Activated CD4-positive, alpha-beta T cell treated with anti-CD3 and anti-CD28 coated beads, Interleukin-2, amount 50 U/mL, for 24 hours (primary cell): ENCODE measurements at places on chromosomes 12 and 14.

- DNase-seq = no peak
Observed at GRCh38 chr14:78933948-78934524, 763.9 kb downstream of the NRXN3 start.

DNA sequence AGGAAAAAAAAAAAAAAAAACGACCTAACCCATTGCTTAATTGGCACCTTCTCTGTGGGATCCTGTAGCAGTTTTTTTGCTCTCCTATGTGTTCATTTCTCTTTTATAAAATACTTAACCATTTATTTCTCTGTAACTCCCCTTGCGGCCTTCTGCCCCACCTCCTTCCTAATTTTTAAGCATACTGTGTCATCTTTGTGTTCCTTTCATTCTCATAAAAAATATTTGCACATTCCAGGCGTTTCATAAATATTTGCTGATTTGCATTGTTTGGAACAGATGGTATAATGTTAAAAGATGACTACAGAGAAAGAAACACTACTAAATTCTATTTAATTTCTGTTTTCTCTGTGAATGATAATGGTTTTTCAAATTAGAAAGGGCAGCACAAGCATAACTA lies 77.9 kb downstream of the NPAS3 start:
- no peak for DNase-seq

GRCh38 chr14:82766123-82766522 lies 1232.5 kb upstream of the SEL1L start:
- no peak for DNase-seq

GRCh38 chr14:71586131-71586897 lies 345.9 kb upstream of the RGS6 start:
- no peak for DNase-seq

- DNase-seq = no peak
Observed at GRCh38 chr12:5155866-5156265, 112.2 kb downstream of the KCNA5 start.

DNA sequence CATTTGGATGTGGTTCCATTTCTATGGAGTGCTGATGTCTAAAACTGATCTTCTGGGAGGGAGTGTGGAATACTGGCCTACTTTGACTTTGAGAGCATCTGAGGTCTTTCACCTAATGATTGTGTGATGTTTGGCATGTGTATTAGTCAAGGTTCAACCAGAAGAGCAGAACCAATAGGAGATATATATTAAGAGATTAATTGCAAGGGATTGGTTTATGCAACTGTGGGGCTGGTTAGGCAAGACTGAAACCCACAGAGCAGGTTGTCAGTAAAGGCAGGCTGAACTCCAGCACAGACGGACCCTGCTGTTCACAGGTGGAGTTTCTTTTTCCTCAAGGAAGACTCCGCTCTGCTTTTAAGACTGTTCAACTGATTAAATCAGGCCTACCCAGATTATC lies 11.6 kb downstream of the BMAL2 start:
- no peak for DNase-seq

DNA sequence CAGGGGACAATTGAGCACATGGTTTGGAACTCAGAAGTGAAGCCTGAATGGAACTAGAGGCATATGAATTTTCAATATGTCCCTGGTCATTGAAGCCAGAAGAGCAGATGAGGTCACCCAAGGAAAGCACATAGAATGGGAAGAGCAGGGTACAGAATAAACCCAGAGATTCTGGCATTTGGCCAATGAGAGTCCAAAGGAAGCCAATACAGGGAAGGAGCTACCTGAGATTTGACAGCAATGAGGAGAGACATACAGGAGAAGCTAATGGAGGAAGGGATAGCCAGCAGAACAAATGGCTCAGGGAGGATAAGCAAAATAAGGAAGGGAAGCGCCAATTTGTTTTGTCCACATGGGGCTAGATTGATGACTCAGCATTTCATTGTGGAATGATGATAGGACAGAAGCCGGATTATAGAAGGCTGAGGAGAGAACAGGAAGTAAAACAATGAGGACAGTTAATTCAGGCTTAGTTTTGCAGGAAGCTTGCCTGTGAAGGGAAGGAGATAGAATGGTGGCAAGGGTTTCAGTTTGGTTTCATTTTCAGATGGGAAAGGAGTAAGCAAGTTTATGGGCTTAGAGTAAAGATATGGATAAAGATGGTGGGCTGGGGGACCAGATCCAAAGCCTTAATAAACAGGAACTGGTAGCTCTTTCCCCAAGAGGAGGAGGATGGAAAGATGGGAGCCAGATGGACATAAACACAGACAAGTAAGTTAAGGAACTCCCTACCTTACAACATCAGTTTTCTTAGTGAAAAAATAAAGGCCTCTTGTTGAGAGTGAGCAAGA lies 3.2 kb upstream of the SPTSSA start:
- no peak for DNase-seq

GRCh38 chr12:124445826-124446225 lies 121.6 kb downstream of the NCOR2 start:
- no peak for DNase-seq

DNA sequence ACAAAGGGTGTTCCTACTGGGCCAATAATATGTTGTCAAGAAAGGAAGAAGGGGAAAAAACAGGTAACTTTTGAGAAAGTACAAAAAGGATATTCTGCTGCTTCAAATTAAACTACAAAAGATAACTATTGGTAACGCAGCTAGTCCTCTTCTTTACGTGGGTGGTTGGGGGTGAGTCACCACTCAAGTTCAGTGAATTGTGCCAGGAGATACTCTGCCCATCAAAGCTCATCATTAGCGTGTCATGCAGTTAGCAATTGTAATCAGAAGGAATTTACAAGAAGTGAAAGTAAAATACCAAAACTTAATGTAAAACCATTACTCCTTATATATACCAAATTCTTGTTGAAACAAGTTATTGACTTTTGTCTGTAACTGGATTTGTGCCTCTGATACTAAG lies 342.0 kb downstream of the NPAS3 start:
- DNase-seq = no peak

GRCh38 chr14:38387821-38388220 lies 131.9 kb upstream of the CLEC14A start:
- DNase-seq = no peak

- no peak for DNase-seq
Observed at GRCh38 chr12:116320791-116321217, 43.3 kb upstream of the MED13L start.

DNA sequence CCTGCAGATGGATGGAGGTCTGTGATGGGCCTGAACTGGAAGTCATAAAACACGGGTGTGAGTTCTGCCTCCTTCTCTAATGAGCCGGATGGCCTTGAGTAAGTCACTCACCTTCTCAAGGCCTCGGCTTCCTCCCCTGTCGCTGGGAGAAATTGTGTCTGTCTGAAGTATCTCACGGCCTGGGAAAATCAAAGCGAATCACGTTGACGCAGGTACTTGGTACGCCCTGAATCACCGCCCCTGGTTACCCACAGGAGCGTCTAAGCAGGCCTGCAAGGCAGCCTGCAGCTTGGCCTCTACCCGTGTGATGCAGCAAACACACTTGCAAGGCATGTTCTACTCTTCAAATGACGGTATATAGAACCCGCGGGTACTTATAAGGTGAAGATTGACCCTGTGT lies 28.1 kb upstream of the CD9 start:
- no peak for DNase-seq

DNA sequence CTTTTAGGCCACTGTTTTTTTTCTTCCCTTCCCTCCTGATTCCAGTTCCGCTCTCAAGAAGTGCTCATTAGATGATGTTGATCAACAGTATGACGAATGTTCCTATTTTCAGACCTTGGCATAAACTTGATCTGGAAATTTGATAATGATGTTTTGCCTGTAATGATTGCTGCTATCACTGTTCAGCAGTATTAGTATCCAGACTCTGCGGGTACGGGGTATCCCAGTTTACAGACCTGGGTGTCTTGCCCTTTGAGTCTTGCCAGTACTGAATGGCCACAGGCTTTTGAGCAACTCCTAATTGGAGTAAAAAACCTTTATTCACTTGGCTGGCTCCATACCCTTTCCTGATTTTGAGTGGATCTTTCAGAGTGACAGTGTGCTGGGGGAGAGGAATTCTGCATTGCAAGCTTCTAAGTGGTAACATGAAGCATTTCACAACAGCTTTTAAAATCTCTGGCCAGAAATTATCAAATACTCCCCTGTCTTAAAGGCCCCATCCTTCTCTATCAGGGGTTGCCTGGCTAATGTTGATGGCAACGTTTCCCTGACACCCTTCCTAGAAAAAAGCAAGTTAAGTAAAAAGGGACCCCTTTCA lies 5.9 kb upstream of the ASB8 start:
- no peak for DNase-seq

GRCh38 chr12:131869871-131870418 lies 24.5 kb upstream of the ULK1 start:
- no peak for DNase-seq

DNA sequence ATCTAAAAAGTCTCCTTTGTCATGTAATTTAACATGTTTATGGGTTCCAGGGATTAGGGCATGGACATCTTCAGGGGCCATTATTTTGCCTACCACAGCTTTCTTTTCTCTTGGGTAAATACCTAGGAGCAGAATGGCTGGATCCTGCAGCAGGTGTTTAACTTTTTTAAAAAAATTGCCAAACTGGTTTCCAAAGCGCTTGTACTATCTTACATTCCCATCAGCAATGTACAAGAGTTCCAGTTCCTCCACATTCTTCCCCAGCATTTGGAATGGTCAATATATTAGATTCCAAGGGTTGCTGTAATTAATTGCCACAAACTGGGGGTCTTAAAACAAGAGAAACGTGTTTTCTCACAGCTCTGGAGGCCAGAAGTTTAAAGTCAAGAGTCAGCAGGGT lies 27.7 kb upstream of the MYL2 start:
- no peak for DNase-seq

- no peak for DNase-seq
Observed at GRCh38 chr12:90484094-90484493, 470.9 kb downstream of the CCER1 start.

DNA sequence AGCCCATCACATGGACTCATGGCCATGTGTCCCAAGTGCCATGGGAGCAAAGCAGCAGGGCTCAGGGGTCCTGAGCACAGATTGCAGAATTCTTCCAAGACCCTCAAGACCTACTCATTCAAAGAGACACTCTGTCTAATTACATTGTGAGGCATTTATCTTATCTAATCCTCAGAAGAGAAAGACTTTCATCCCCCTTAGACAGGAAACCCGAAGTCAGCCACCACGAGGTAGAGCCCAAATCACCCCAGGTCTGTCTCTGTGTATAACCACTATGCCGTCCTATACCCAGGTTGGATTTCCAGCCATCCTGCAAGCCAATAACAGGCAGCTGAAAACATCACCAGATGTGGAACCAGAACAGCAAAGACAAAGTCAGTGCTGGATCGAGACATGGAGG lies 8.9 kb upstream of the BCL11B start:
- DNase-seq = no peak

DNA sequence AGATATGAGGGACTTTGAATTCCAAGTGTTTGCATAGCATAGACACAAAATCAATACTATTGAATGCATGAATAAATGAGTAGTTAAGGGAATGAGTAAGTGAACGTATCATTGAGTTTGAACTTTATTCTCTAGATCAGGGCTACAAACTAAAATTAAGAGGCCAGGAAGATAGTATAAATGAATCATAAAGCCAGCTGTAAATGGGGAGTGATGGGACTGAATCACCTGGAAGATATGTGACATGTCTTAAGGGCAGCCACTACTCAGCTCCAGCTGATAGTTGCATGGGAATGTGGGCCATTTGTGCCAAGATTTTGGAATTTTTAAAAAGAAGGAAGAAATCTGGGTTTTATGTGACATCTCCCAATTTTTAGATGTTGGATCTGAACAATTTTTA lies 229.9 kb downstream of the AKAP6 start:
- DNase-seq = no peak

DNA sequence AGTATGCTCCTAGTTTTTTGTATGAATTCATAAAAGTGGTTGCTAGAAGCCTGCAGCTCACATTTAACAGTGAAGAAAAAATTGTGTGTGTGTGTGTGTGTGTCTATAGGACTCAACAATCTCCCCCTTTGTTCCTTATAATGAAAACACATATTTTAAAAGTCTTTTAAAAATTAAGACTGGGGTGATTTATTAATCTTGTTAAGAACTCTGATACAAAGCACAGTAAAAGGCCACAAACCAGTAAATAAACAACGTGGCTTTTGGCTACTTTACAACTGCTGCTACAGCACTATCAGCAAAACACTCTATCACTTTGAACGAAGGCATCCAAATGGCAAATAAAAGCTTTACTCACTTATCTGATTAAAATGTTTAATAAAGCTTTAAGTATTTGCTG lies 594 bp upstream of the VCPKMT start:
- DNase-seq = no peak

DNA sequence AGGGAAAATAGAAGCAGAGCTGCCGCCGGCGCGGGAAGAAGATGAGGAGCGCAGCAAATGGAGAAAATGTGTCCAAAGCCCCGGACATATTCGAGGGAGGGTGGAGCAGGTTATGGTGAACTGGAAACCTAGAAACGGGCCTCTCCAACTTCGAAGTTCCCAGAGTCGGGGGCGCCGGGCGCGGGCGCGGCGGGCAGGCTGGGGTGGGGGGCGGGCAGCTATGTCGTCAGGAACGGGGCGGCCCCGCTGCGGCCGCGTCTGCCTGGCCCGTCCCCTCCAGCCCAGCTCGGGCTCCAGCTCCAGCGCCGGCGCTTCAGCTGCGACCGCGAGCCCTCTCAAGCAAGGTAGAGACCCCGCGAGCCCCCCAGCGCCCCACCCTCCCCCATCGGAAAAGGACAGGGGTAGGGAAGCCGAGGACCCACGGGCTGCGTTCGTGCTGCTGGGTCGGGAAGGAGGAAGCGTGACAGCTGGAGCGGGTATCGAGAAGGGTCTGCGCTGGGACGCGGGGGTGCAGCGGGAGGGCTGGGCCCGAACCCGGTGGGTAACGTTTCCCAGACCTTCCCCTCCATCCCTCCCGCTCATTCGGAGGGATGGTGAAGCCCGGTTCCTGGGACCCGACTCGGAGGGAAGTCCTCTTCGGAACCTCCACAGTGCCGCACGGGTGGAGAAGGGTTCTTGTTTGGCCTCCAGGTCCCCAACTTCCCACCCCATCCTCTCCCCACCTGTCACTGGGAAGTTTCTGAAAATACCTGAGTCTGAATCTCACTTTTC lies 1.0 kb downstream of the DGKA start:
- DNase-seq = no peak

DNA sequence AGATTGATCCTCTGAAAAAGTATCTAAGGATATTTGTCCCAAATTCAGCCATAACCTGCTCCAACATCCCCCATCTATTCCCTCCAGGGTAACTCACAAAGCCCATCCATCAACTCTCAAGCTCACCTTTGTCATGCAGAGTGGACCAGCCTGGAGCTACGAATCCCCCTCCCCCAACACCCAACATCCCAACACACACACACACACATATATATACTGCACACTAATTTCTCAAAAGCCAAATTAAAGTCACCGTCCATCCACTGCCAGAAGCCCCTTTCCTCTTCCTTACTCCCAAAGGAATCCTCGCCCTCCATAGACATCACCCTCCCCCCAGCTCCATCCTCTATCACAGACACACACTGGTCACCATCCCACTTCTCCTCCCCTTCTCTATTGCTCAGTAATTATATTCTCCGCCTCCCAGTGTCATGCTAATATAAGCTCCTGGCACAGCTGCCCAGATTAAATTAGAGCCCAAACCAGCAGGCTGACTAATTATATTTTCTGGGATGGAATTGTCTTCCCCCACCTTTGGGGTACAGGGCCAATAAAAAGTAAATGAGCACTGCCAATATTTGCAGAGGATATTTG lies 13.5 kb upstream of the TESPA1 start:
- no peak for DNase-seq
